ENCODE measurements at places on chromosomes 13 and 19. TPM values are rescaled to one million over a fixed set of nuclear protein-coding genes. Genes with fewer than 3 reads are reported as not detected.

FEM1A gene
- total RNA-seq, result 9.3 TPM

GAPDHS gene
- not detected for total RNA-seq

TLE6 gene
- total RNA-seq, result 3.3 TPM

SIGLEC7 gene
- not detected for total RNA-seq

PCSK4 gene
- 9.4 TPM for total RNA-seq

ARRDC2 gene
- 26.7 TPM for total RNA-seq

ZNF579 gene
- total RNA-seq, result 8.7 TPM

ANKRD24 gene
- 4.2 TPM for total RNA-seq

SRRM5 gene
- 0.80 TPM for total RNA-seq

KL gene
- 0.41 TPM for total RNA-seq

LGALS13 gene
- total RNA-seq, result not detected

PRTN3 gene
- total RNA-seq, result not detected

ZNF333 gene
- total RNA-seq, result 49.7 TPM

RGS9BP gene
- total RNA-seq, result 0.39 TPM

METTL21C gene
- not detected for total RNA-seq

DNA sequence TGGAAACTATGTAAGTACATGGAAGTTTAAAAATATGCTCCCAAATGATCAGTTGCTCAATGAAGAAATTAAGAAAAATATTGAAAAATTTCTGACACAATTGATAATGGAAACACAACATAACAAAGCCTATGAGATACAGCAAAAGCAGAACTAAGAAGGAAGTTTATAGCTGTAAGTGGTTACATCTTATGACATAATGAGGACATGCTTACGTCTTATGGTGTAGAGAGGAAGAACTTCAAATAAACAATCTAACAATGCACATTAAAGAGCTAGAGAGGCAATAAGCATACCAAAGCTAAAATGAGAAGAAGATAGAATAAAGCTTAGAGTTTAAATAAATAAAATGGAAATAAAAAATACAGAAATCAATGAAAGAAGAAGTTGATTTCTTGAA, 50.0 kb upstream of the CEACAM21 start:
- DNase-seq, result no peak

GRCh38 chr13:46387064-46387851, at the start of gene RUBCNL:
RUBCNL (minus strand) TSS chr13:46387252; CDS start chr13:46372475, 14,777 bp downstream.
- DNase-seq, result peak; percentile 71

DNA sequence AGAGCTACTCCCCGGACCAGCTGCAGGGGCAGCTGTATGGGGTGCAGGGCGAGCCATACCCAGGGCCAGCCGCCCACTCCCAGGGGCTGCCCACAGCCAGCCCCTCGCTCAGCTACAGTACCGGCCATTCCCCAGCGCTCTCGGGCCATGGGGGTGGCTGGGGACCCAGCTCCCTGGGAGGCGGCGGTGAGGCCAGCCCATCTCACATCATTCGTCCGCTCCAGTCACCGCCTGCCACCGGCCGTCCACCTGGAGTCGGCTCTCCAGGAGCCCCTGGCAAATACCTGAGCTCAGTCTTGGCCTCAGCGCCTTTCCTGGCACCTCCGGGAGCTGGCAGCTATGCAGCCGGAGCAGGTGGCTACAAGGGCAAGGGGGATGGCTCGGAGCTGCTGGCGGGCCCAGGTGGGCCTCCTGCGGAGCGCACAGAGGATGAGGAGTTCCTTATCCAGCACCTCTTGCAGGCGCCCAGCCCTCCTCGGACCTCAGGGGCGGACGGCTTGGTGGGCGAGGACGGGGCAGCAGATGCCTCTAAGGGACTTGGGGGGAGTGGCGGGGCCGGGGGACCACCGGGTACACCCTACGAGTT, 4.9 kb downstream of the PRR12 start:
- DNase-seq, result no peak

GRCh38 chr13:35833608-35834275, 297.4 kb downstream of the DCLK1 start:
- DNase-seq, result no peak

GRCh38 chr19:46932346-46932745, 71.5 kb downstream of the ARHGAP35 start:
- DNase-seq, result no peak

DNA sequence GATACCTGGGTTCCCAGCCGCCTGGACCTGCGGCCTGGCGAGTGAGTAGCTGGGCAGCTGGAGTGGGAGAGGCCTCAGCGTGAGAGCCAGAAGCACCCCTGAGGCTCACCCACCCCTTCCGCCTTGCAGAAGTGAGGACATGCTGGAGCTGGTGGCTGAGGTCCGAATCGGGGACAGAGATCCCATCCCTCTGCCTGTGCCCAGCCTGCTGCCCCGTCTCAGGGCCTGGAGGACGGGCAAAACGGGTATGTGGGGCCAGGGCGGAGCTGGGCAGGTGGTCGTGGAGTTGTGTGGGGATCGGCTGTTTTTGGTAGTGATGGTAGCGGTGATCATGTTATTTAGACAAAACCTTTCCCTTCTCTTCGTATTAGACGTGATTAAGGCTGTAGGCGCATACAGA, 4.6 kb downstream of the SCAF1 start:
- DNase-seq, result no peak

- peak; percentile 79 for DNase-seq
These were observed 36.4 kb upstream of the NANOS3 start for GRCh38 chr19:13840305-13841085.

DNA sequence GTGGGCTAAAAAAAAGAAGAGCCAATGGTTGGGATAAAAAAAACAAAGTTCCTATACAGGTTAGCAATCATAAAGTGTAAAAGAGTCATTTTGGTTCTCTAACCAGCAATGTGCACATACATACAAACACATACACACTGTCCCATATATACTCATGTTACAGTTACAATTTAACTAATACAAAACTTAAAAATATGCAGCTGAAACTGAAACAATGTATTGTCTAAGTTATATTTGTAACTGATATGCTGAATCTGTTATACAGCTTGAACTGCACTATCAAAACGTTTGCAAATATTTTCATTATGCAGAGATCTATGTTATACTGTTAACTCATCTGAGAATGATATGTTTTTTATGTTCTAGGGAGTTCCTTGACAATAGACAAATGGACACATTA, 173.7 kb downstream of the KLF12 start:
- no peak for DNase-seq

- no peak for DNase-seq
These were observed 175.8 kb downstream of the TDRD3 start for GRCh38 chr13:60572855-60573254.

- no peak for DNase-seq
These were observed 7.7 kb downstream of the KASH5 start for GRCh38 chr19:49395581-49396407.

- no peak for DNase-seq
These were observed at the start of gene NLRP12 for GRCh38 chr19:53824134-53824611. NLRP12 (minus strand) TSS chr19:53824314; CDS start chr19:53824174, 140 bp downstream.

DNA sequence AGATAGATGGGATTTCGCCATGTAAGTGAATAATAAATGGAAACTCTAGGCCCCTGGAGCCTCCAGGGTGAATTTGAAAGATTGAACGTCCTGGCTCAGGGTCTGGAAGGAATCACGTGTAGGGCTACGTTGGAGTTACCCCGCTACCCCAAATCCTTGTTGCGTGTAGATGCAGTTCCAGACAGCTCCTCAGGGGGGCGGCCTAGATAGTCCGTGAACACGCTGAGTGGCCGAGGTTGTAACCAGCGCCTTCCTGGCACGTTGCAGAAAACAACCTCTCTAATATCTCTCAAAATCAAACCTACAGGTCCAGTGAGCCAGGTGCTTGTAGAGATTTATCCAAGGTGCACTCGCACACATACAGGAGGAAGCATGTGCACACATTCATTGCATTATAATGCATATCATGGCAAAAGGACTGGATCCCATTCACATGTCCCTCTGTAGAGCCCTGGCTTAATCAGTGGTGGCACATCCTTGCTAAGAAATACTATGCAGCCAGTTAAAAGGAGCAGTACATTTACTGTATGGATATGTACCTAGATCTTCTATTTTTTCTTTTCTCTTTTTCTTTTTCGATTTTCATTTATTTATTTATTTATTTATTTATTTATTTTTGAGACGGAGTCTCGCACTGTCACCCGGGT, 2.5 kb upstream of the KEAP1 start:
- DNase-seq, result peak; percentile 90

GRCh38 chr13:48318821-48319511, 15.4 kb downstream of the RB1 start:
- no peak for DNase-seq

GRCh38 chr19:5075597-5075996, 106.7 kb downstream of the KDM4B start:
- DNase-seq, result no peak

DNA sequence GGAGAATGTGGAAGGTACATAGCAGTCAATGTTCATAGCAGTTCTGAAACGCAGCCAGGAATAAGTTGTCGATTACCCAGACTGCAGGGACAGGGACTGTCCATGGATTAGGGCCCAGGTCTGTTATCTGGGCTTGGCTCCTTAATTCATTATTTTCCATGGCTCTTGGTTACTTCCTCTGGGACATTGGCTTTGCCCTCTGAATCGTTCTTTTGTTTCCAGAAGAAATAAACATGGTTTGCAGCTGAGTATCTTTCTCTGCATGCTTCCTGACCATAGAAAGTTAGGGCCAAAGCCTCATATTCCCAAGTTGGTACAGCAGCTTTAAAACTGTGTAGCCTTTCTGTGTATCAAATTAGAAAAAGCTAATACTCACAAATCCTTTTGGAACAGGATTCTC, 121.7 kb upstream of the MAB21L1 start:
- DNase-seq, result no peak

DNA sequence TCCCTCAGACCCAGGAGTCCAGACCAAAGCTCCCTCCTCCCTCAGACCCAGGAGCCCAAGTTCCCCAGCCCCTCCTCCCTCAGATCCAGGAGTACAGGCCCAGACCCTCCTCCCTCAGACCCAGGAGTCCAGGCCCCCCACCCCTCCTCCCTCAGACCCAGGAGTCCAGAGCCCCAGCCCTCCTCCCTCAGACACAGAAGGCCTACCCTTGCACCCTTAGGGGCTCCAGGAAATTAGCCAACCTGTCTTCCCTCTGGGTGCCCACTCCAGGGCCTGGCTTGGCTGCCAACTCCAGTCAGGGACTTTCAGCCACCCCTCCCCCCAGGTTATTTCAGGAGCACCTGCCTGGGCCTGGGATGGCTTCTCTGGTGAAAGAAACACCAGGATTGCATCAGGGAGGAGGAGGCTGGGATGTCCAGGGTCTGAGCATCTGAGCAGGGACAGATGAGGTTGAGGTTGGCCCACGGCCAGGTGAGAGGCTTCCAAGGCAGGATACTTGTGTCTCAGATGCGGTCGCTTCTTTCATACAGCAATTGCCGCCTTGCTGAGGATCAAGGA, at the start of gene FGF21:
Gene FGF21, plus strand, starts transcription at position 441 of the 558 bp plus-strand sequence. CDS start 713 bp downstream, outside the sequence.
- no peak for DNase-seq

GRCh38 chr13:84238381-84238780, 356.1 kb upstream of the SLITRK1 start:
- DNase-seq, result no peak

- peak; percentile 70 for DNase-seq
These were observed 1.1 kb downstream of the INTS6 start for GRCh38 chr13:51451467-51452360.

- DNase-seq, result no peak
These were observed 231.7 kb downstream of the FOXO1 start for GRCh38 chr13:40434516-40435397.

DNA sequence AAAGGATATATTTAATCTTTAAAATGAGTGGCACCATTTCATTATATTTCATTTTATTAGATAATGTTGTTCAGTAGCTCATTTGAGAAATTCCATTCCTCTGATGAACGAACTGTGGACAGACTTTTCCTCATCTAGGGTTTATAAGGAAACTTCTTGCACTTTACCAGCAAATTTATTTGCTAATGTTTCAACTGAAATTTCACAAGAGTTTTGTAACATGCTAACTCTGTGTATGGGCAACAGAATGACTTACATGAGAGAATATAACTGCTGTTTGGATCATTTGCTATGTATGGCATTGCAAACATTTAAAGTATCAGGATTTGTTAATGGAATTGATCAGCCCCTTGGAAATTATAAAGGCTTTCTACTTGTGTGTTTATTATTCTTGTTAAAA, 3.7 kb upstream of the IRS2 start:
- no peak for DNase-seq

DNA sequence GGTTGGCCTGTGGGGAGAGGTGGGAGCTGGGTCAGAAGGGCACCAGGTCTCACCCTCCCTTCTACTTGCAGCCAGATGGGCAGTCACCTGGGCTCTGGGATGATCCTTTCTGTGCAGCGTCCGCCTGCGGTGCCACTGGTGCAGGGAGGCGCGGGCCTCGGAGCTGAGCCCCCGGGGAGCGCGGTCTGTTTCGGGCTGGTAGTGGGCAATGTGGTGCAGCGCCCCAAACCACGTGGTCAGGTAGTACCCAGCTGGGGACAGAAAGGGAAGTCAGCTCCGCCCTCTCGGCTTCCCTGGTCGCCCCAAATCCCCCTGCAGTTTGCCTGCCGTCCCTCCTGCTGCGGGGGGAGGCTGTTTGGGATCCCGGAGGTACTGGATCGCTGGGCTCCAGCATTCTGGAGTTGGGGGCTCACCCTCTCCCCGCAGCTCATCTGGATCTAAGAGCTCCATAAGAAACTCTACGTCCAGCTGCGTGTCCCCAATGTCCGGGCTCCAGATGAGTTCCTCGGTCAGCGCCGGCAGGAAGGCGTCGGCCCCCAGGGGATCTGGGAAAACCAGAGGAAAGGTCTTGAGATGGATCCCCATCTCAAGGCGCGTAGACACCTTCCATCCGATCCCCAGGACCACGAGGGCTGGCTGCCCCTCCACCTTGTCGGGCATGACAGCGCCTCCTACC, 8.8 kb downstream of the RINL start:
- DNase-seq, result no peak

GRCh38 chr13:41820581-41821237, 140.2 kb downstream of the VWA8 start:
- DNase-seq, result no peak

- no peak for DNase-seq
These were observed 8.7 kb upstream of the ATP12A start for GRCh38 chr13:24671386-24672113.

DNA sequence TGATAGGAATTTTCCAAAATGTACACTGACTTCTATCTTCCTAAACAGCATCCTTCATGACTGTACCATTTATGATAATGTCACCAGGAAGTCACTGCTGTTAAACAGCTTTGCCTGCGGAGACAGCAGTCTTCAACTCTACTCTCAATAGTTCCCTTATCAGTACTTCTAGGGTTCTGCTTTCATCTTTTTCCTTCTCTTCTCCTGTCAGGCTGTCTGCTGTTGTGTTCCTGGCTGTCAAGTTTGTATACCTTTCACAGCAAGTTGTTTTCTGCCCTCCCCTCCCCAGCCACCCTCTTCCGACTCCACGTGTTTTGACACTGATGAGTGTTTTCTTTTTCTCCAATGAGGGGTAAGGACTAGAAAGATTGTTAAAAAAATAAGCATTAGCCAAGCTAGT, 2.2 kb downstream of the UPF3A start:
- no peak for DNase-seq

GRCh38 chr19:16094360-16095070, 17.2 kb upstream of the RAB8A start:
- DNase-seq, result no peak

GRCh38 chr13:98543378-98544103, 33.4 kb downstream of the STK24 start:
- DNase-seq, result peak; percentile 32
